ENCODE measurements at places on chromosomes 16 and 17.

DNA sequence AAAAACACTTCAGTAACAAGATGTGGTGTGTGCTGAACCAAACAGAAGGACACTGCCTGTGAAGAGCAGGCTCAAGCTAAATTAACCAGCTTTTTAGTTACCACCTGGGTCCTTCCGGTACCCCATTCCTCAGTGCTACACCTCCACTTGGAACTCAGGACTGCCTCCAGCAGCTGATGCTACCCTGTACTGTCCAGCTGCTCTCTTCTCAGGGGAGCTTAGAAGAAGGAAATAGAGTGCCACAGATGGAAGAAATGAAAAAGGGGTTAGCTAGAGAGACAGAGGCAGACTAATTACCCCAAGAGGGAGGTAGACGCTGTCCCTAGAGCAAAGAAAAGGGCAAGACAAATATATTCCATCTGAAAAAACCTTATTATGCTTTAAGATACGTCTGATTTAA, 5.7 kb downstream of the MED13 start:
- no peak for DNase-seq

DNA sequence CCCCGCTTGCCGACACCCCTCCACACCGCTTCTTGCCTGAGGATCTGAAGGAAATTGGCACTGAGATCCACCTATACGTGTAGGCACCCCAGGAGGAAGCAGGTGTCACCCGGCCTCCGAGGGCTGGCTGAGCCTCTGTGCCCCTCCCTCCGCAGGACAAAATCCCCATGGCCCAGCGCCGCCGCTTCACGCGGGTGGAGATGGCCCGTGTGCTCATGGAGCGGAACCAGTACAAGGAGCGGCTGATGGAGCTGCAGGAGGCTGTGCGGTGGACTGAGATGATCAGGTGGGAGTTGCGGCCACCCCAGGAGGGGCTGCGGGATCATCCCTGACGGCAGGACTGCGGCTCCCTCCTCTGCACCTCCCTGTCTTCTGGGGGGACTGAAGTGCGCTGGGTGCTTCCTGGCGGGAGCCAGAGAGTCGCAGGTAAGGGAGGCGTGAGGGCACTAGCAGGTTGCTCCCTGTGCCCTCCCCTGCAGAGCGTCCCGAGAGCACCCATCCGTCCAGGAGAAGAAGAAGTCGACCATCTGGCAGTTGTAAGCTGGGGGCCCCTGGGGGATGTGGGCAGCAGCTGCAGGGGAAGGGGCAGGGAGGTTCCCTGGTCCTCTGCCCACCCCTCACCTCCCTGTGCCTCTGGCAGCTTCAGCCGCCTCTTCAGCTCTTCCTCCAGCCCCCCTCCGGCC, 9.0 kb downstream of the NME3 start:
- DNase-seq: no peak

DNA sequence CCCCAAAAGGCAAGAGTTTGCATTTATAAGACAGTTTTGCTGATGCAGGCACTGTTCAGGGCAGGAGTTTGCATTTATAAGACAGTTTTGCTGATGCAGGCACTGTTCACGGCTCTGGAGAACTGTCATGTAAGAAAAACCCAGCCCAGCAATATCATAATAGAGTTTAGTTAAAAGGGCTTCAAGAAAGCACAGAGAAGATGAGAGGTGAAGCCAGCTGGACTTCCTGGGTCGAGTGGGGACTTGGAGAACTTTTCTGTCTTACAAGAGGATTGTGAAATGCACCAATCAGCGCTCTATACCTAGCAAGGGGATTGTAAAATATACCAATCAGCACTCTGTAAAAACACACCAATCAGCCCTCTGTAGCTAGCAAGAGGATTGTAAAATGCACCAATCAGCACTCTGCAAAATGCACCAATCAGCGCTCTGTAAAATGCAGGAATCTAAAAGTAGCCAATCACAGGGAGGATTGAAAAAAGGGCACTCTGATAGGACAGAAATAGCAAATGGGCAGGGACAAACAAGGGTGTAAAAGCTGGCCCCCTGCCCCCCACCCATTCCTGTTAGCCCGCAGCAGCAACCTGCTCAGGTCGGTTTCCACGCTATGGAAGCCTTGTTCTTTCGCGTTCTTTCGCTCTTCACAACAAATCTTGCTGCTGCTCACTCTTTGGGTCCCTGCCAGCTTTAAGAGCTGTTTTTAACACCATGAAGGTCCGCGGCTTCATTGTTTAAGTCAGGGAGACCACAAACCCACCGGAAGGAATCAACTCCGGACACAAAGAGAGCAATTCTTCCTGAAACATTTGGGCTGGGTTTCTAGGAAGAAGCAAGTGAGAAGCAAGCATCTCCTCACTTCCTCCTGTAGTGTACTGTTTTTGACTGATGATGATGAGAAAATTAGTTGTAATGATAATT, 1.8 kb upstream of the CBX1 start:
- no peak for DNase-seq

DNA sequence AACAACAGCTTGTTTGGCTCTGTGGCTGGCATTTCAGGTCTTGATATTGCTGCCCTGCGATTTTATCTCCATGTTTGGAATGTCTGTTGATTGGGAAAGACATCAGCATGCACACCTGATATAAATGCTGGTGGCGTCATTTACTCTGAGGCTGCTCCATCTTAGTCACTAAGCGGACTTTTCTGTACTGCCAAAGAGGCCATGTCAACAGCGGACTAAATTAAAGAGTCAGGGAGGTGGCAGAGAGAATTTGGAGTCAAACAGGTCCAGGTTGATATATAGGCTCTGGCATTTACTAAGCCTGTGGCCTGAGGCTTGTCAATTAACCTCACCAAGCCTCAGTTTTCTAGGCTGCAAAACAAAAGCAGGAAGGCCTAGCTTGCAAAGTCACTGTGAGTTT, 6.2 kb downstream of the RBFOX1 start:
- no peak for DNase-seq

GRCh38 chr16:591892-592517, 2.1 kb downstream of the RAB40C start:
- DNase-seq: no peak

Measured in fibroblast of skin of left quadriceps (primary cell).